ENCODE measurements at places on chromosomes 4 and X.
A peak's percentile ranks its signal among the peaks of the same experiment; 100 is the strongest.

- no peak for DNase-seq
These were observed 80.0 kb downstream of the ARHGAP10 start for GRCh38 chr4:147811878-147812277.

GRCh38 chr4:94068753-94069719 lies 138.6 kb upstream of the SMARCAD1 start:
- no peak for DNase-seq

GRCh38 chrX:29299684-29300083 lies 712.4 kb downstream of the IL1RAPL1 start:
- no peak for DNase-seq

- DNase-seq: no peak
These were observed 387.4 kb downstream of the GPAT3 start for GRCh38 chr4:83923341-83923740.

GRCh38 chrX:108270280-108270679 lies 167.9 kb downstream of the COL4A6 start:
- DNase-seq: no peak

DNA sequence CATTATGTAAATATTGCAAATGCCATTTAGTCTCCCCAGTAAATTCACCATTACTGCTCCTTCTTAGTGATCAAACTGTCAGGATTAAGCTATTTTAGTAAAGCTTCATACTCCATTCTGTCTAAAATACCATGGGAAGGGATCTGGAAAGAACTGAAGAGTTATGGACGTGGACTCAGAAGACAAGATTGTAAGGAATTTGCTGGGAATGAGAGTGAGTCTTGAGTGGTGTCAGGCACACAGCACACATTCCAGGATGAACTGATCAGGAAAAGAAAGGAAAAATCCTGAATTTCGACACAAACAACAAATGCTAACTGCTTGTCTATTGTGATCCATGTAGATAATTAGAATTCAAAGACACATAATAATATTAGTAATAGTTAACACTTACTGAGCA lies 311.0 kb downstream of the CENPC start:
- no peak for DNase-seq

DNA sequence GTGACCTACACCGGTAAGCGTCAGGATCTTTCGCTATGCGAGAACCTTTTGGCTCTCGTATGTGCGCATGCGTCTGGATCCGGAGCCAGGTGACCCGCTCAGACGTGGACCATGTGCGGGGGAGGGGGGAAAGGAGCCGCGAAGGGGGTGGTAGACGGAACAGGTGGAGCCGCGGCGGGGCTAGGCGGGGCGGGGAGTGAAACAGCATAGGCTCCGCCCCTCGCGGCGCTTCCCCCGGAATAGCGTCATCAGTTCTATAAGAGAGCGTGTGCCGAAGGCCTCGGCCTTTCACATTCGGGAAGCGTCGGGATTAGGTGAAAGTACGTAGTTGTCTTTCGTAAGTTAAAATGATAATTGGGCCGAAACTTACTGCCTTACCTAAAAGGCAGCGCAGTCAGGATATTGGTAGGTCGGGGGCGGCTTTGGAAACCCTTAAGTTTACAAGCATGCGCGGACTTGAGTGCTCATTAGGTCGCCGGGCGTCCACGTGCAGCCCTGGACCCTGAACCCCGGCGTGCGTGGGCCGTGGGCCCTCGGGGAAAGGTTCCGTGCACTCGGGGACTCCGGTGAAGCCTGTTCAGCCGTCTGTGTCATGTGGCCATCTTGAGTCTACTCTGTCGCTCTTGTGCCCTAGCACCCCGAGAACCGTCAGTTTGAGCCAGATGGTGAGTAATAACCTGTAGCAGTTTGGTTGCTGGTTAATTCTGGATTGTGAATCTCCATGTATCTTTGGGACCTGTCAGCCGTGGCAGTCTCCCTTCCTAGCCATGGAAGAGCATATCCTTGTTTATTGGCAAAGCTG lies 74.1 kb downstream of the PRSS12 start:
- peak; percentile 98 for DNase-seq

- DNase-seq: no peak
These were observed 2.3 kb upstream of the CYTL1 start for GRCh38 chr4:5021546-5021945.

- no peak for DNase-seq
These were observed 40.1 kb upstream of the SPOCK3 start for GRCh38 chr4:167274351-167274750.

DNA sequence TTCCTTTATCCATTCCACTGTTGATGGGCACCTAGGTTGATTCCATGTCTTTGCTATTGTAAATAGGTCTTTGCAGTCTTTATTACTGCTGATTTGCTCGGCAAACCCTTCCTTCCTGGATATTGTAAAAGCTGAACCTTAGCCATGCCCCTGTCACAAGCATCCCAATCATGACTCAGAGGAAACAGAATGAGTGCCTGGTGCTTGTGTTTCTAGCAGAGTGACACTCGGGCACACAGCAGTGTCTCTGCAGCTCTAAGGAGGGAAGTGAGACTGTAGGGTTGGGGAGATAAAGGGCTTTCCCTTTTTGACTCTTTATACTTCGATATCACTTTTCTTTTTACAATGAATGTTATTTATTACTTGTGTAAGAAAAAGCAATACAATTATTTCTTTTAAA lies 83.3 kb downstream of the AKAP4 start:
- no peak for DNase-seq
